NCI-H187 treated with DMSO at 0.1 percent for 48 hours (cell line): ENCODE measurements at places on chromosomes 5 and 9.

- no peak for DNase-seq
Measured at GRCh38 chr9:125126019-125126746, 17.1 kb downstream of the SCAI start.

DNA sequence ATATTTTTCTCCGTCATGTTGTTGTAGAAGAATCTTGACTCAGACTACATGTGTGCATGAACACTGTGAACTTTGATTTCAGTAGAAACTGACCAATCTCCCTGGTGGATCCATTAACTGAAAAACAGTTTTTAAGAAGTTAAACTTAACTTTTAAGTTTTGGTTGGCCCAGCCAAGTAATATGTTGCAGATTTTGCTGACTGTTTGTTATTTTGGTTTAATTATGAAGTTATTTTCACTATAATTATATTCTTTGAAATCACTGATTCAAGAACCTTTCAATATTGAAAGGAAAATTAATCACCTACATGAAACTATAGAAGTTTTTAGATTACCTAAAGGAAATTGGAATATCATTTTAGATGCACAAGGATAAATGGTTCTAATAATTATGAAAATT is 373.6 kb upstream of the COX7C start:
- DNase-seq = no peak

- DNase-seq = no peak
Measured at GRCh38 chr5:17169507-17169906, 47.9 kb upstream of the BASP1 start.

GRCh38 chr9:93059011-93059714 is 662 bp downstream of the SUSD3 start:
- no peak for DNase-seq

- no peak for DNase-seq
Measured at GRCh38 chr9:83932011-83932410, 10.8 kb upstream of the KIF27 start.

DNA sequence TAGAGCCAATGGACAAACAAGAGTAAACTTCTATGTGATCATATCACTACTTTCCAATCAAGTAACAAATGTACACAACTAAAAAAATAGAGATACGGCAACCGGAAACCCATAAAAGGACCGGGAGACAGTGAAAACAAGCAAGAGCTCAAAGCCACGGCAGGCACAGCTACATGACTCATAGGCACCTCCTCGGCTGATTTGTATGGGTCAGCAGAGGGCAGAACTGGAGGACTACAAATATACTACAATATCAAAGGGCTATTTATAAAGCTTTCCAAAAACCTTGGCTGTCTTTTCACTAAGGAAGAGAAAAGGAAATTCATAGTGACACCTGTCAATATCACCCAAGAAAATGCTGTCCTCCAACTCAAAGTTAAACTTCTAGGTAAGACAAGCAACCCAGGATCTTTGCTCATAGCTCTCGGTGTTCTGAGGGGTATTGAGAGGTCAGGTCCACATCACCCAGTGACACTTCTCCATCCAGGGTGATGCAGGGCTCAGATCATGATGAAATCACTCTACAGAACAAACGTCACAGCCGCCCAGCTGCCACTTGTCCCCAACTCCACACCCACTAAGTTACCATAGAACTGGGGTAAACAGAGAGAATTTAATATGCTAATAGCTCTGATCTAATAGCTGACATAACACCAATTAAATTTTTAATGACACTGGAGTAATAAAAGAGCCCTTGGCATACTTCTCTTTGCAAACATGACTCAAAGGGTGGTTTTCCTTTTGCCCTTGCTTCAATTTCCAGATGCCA is 41.3 kb downstream of the PFDN1 start:
- DNase-seq = no peak

DNA sequence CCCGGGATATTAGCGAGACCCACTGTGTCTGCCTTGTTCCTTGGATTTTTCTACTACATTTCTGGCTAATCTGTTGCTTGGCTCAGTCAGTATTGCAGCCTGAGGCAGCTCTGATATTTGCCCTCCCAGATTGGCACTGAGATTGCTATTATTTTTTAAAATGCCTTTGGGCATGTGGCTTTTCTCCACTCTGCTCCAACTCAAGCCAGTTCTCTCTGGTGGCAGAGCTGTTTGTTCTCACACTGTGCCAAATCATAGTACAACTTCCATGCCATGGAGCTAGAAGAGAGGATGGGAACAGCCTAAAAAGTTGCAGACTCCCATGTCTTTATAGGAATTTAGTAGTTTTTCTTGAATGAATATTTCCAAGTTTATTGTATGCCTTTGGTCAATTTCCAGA is 155.9 kb upstream of the ATP10B start:
- DNase-seq = no peak

GRCh38 chr9:32264170-32264864 is 120.1 kb upstream of the ACO1 start:
- DNase-seq = no peak
